Stimulated activated CD8-positive, alpha-beta memory T cell treated with anti-CD3 and anti-CD28 coated beads, Interleukin-15, amount 100 ng/mL, for 1 hour (primary cell): ENCODE measurements at places on chromosomes 11 and 22.

DNA sequence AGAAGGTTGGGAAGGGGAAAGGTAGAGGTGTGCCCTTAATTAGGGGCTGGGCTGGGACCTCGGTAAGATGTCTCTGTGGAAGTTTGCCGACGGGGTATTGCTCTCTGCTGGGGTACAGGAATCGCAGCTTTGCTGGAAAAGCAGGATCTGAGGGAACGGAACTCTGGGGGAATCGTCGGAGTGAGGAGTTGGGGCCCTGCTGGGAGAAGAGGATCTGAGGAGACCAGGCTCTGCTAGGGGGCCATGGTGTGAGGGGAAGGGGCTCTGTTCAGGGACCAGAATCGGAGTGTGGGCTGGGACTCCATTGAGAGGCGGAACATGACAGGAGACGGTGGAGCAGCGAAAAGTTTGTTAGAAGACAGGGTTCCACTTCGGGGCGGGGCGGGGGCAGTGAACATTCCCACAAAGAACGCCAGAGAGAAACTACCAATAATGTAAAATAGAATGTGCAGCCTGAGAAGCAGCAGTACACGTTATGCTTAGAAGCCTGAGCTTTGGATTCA lies 456 bp downstream of the AAMDC start:
- DNase-seq = no peak

DNA sequence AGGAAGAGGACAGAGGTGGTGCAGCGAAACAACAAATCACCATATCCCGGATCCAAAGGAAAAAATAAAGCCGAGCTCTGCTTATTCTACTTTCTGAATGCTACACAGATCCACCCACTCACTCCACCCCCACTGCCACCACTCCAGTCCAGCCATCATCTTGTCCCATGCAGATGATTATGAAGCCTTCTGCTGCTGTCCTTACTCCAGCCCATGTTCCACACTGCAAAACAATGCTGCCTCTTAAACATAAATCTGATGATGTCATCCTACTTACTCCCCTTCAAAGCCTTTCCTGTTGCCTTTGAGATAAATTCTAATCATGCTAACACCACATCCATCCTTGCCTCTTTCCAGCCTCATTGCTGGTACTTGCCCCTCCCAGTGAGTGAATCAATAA lies 6.5 kb upstream of the DRD2 start:
- DNase-seq = no peak

DNA sequence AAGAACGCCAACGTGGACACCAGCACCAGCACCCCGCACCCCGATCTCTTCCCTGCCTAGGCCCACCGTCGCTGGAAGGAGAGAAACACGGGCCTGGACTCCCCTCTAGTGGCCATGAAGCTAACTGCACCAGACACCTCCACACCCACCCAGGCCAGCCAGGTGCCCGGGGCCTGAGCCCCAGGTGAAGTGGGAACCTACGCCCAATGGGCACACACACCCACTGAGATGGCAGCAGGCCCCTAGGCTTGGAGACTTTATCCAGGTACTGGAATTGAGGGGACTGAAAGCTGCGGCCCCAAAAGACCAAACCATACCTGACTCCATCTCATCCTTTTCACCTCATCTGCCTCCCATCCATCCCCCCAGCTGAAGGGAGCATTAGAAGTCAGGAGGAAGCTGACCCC lies 81.0 kb downstream of the BUD13 start:
- DNase-seq = peak; percentile 26

GRCh38 chr22:23026777-23027176 lies 43.5 kb upstream of the GNAZ start:
- no peak for DNase-seq

- DNase-seq = no peak
Measured at GRCh38 chr11:43404836-43405479, 46.2 kb downstream of the TTC17 start.

- DNase-seq = no peak
Measured at GRCh38 chr11:108944471-108945178, 279.8 kb downstream of the DDX10 start.

- no peak for DNase-seq
Measured at GRCh38 chr11:60459345-60459744, 3.7 kb downstream of the MS4A1 start.

DNA sequence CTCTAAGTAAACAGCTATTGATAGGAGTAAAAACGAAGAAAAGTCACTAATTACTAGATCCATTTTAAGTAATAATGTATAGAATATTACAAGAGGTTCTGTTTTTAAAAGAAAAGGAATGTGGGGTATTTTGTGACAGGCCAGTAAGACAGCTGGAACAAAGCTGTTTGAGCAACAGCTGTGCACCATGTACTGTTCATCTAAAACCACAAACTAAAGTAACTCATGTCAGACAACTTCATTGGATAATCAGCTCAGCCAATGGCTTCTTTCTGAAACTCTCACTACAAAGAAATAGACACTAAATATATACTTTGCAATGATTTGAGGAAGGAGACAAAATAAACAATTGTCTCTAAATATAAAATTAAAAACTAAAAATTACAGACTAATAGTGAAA lies 16.1 kb downstream of the RRAS2 start:
- DNase-seq = no peak

DNA sequence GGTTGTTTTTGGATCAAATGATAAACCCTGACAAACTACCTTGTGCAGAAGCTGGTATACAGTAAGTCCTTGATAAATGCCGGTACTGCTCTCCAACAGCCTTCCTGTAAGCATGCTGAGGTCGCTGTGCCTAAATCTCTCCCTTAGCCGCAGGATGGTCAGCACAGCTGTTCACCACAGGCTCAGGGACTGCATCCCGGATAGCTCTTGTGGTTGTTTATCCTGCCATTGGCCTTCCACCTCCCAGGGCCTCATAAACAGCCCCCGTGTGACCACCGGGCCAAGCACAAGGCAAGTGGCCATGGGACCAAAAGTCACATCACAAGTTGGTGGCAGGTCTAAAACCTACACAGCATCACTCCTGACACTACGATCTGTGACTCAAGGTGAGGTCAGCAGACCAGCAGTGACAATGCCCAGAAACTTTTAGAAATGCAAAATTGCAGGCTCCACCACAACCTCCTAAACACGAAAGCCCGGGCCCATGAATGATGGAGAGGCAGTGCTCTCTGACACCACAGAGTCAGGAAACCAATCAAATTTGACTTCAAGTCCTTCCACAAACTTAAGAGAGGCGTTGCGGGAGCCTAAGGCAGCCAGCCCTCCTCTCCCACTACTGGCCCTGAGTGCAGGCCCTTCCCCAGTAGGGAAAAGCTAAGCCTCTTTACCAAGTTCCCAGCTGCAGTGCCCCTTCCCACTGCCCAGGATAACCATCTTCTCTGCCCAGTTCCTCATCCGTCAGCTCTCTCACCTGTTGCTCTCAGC lies 3.9 kb downstream of the SPATA19 start:
- no peak for DNase-seq

- DNase-seq = no peak
Measured at GRCh38 chr11:128694618-128695481, 978 bp downstream of the FLI1 start.
